Ovary (tissue), 10 donors: ENCODE measurements at places on chromosomes 2 and 18. TPM values are rescaled to one million over a fixed set of nuclear protein-coding genes. Genes with fewer than 3 reads are reported as not detected.

ACTG2 gene
- total RNA-seq, result 49.6 TPM

EPG5 gene
- total RNA-seq, result 16.4 TPM

DNA sequence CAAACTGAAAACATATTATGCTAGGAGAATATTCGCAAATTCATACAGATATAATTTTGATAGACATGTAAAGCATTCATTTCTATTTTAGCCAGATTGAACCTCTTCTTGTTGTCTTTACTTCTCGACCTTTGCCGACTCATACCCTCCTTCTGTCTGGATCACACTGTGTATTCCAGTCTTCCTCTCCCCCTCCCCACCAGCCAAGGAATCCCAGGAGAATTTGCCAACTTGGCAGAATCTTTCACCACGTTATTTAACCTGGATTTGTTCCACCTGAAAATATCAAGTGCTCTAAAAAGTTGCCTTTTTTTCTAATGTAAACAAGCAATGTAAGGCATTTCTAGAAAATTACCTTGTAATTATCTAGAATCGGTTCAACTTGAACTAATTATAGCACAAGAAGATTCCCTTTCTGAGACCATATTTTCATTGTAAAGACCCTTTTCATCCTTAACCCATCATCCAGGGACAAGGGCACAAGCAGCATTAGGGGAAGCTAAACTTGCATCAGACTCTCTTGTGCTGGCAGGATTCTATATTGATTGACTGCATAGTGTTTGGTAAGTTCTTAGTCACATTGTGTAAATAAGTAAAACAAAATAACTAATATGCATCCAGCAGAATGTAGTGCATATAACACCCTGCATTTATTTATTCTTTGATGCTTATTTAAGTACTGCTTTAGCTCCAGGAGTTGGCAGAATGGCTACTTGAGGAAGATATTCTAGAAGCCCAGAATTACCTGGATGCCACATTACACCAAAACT lies 1328.7 kb upstream of the NXPH2 start:
- no peak for DNase-seq

YWHAQ gene
- 156 TPM for total RNA-seq

GRCh38 chr2:79876430-79876829 lies 363.6 kb downstream of the CTNNA2 start:
- DNase-seq, result no peak

DNA sequence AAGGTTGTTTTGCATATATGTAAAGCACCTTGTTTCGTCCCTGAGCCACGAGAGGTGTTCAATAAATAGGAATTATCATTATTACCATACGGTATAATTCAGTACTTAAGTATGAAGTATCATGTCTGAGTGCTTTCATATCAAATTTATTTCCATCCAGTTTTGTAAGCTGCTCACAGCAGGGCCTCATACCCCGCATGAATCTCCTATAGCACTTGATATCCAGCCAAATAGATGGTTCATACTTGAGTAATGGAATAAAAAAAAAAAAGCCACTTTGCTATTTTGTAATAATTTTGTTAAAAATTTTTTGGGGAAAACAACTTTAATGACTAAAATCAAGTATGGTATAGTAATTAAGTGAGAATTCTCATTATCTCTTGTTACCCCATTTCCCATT lies 160.8 kb upstream of the NOSTRIN start:
- no peak for DNase-seq

GRCh38 chr2:84792856-84793522 lies 87.9 kb downstream of the TRABD2A start:
- DNase-seq, result no peak

- DNase-seq, result no peak
Measured at GRCh38 chr2:23519334-23519651, 134.3 kb downstream of the KLHL29 start.

- DNase-seq, result no peak
Measured at GRCh38 chr18:67954594-67954993, 438.1 kb upstream of the DSEL start.

GAD1 gene
- total RNA-seq, result 0.28 TPM

DES gene
- total RNA-seq, result 211 TPM

GRCh38 chr2:5467178-5467905 lies 224.8 kb upstream of the SOX11 start:
- no peak for DNase-seq

GRCh38 chr2:66721776-66722175 lies 286.9 kb downstream of the MEIS1 start:
- no peak for DNase-seq

BOK gene
- 19.2 TPM for total RNA-seq
